Iris pigment epithelial cell (primary cell): ENCODE measurements at places on chromosomes 2 and 18.
A peak's percentile ranks its signal among the peaks of the same experiment; 100 is the strongest.

DNA sequence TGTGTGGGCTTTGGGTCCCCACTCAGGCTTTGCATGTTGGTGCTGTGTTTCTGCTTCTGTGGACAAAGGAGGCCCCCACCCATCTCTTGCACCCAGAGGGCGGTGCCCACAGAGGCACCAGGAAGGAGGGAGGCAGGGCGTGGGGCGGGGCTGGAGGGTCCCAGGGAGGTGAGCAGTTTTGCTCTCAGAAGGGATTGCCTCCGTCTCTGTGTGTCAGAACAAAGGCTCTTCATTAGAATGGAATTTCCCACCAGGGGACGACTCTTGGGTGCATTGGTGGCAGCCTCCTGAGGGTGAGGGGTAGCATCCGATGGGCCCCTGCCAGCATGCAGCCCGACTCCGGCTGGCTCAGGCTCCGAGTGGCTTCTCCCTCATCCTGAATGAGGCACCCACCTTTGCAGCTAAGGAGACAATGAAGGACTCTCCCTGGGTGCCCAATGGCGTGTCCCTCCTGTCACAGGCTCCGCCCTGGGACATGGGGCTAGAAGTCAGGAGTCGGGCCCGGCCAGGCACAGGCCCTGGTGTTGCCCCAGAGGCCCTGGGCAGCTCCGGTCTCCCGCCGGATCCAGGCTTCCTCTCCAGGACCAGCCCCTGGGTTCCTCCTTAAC lies 7.0 kb upstream of the ERFE start:
- no peak for DNase-seq

DNA sequence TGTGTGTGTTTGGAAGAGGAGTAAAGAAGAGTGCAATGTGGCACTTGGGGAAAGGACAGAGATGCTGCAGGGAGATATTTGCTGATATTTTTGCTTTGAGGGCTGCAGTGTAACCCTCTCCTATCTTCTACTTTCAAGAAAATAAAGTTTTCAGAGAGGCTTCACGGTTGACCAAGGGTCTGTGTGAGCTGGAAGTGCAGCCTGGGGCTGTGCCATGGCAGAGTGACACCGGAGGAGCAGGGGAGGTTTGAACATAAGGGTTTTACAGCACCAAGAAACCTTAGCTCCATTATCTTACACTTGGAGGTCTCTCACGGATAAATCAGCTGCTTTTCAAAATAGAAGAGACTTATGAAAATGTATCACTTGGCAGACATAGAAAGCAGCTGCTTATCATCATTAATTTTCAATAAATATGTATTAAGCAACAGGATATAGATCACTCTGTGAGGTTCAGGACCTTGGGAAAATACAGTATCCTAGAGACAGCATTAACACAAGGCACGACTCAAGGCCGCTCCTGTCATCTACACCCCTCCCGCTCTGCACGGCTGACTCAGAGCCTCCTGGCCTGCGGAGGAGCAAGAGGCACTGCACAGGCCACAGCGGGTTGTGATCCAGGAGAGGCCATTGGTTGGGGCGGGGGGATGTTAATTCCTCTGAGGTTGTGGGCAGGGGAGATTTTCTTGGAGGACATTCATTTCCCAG lies 127.8 kb downstream of the COPS8 start:
- peak; percentile 90 for DNase-seq

GRCh38 chr2:179614121-179614520 lies 247.3 kb downstream of the ZNF385B start:
- peak; percentile 31 for DNase-seq

DNA sequence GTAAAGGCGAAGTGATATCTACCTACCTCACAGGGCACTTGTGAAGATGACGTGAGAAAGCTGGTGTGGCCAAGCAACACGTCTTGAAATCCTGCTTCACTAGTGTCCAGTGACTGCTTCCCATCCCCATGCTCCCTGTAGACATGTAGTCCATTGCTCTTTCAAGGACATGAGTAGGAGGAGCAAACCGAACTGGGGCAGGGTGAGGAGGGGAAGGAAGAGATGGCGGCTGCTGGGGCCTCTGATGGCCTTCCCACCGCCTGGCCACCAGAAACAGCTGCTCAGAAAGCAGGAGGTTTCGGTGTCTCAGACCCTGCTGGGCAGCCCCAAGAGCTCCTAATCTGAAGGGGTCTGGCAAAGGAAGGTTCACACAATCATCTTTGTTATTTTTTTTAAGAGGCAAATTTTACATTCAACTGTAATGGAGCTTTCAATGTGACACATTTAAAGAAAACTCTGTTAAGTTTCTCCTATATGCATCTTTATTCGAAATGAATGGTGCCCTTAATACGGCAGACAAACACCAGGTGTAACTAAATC lies 14.7 kb downstream of the CPLX4 start:
- no peak for DNase-seq

DNA sequence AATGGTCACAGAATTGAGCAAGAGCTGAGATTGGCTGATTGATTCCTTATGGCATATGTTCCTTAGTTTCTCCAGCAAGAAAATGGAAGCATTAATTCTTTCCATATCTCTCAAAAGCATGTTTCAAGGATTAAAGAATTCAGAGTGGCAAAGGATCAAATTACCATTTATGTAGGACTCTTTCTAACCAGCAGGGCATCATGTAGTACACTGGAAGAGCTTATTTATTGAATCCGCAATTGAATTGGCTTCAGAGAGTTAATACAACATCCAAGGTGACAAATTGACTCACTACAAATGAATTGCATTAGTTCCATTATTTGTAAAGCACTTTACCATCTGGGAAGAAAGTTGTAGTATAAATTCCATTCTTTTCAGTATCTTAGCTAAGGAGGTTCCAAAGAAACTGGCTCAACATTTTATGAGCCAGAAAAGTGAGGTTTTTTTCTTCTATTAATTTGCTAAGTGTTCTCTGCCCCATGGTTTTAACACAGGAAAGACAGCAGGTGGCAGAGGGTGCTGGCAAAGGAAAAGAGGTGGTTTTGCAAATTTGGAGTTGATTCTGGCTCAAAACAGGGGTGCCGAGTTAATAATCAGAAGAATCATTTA lies 409.9 kb downstream of the MTX2 start:
- DNase-seq, result no peak

DNA sequence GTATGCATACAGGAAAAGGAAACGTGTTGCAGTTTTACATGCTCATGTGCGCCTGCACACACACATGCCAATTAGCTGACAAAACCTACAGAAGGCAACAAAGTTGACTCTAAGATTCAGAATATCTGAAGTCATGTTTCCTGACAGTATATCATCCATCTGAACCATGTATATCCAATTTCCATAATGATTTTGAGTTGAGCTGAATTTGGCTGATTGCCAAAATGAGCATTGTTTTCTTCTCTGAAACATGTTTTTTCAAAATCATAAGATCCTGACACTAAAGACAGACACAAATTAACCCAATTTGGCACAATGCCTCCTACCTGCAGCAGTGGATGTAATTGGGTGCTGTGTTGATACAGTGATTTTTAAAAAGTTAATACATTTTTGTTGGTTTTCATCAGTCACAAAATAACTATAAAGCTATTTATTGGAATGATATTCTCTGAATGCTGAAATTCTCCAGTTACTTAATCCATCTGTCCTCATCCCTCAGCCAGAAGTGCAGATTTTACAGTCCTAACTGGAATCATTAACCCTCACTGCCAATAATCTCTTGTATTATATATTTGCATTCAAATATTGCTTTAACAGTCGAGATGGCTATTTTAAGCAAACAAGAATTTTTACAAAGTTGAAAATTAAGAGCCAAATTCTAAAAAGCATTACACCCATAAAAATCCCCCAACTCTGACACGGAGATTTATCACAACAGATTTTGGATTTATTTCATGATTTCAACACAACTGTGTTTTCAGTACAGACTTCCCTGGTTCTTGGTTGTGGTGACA lies 161.7 kb upstream of the LMAN1 start:
- no peak for DNase-seq
